Inflammatory macrophage treated with lipopolysaccharide for 1 hour (primary cell): ENCODE measurements at places on chromosomes 2 and 18.

DNA sequence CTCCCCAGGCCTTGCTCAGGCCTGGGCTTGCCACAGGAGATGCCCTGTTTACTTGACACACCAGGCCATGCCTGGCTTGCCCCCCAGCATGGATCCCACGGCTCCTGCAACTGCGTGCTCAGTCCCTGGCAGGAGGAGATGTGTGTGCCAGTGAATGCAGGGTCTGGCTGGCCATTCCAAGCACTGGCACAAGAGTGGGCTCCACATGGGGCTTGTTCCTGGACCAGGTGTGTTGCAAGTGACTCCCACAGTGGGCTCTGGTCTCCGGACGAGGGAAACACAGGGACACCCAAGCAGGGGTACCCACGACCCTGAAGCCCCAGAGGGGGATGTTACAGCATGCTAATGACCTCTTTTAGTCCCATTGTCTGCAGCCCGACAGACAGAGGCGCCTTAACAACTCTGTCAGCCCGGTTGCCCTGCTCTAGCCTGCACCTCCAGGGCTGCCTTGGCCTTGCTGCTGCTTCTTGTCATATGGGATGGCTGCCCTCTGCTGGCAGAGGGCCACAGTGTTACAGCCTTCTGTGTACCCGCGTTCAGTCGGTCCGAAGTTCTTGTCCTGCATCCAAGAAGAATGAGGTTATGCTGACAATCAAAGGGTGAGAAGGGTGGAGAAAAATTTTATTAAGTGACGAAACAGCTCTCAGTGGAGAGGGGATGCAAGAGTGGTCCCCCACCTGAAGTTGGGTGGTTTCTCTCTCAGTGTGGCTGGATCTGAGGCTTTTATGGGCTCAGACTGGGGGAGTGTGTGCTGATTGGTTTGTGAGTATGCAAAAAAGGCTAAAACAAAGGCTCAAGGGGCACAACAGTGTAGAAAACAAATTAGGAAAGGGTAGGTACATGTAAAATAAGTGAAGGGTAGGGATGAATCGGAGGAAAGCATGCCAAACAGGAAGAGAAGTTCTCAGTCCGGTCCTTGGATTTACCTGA is 180.4 kb downstream of the MBD5 start:
- no peak for DNase-seq

DNA sequence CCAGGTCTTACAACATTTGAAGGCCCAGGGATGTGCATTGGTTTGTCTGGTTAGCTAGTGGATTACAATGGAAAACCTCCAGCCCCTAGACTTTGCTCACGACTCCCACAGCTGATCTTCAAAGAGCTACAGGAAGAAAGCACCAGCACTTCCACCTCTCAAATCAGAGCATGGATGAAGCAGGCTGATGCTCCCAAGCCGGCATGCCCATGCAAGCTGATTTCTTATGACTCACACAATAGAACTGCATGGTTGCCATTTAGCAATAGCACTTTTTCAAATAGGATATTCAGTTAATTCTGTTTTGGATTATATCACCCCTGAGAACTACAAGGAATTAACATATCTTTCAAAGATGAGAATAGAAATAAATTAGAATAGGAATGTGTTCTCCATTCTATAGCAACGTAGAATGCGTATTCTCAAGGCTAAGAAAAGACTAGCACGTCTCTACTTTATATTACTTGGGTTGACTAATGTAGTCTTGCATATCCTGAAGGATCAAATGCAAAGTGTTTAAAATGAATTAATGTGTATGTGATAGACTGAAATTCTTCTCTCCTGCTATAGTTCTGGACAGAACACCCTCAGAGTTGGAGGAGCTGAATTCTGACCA is 292.4 kb downstream of the TRIB2 start:
- no peak for DNase-seq

GRCh38 chr2:37459095-37459981 is 114.9 kb downstream of the QPCT start:
- DNase-seq = no peak

DNA sequence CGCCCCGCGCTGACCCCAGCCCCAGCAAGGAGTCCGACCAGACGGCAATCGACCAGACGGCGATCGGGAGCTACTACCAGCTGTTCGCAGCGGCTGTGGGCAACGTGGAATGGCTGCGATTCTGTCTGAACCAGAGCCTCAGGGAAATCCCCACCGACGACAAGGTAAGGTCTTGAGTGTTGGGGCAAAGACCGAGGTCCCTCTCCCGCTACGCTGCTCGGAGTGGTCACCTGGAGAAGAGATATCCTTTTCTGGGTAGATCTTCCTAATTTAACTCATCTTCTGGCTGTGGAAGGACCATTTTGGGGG is 704 bp downstream of the ANKRD53 start:
- no peak for DNase-seq

DNA sequence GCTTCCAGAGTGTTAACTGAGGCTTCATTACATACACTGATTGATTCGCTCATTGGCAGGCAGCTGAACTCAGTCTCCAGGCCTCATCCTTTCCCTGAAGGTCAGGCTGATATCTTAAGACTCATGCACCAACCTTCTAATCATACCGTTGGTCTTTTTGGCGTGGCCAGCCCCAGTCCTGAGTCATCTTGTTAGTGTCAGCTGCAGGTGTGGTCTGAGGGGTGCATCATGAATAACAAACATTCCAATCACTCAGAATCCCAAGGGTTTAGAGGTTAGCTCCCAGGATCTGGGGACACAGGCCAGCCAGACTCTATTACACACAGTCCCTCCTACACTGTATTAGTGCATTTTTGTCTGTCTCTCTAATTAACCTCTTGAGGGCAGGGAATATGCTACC is 271.5 kb downstream of the HRH4 start:
- DNase-seq = no peak

GRCh38 chr2:69082430-69082997 is 69.5 kb downstream of the ANTXR1 start:
- DNase-seq = peak; percentile 73

- peak; percentile 7 for DNase-seq
Observed at GRCh38 chr18:9240270-9240669, 94.3 kb upstream of the TWSG1 start.

DNA sequence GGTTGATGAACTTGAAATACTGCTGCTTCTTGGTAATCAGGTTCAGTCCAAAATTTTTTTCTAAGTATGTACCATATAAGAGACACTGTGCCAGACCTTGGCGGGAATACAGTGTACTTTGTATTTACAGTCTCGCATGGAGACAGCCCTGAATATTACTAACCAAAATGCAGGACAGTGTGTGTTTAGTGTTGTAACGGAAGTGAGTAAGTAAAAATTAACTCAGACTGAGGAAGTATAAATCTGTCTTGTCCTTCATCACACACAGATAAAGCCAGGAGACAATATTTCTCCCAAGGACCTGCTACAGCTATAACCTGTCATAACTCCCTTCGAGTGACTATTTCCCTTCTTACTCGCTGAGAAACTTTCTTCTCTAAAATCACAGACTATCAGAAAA is 76.9 kb downstream of the ACTR3 start:
- peak; percentile 47 for DNase-seq

DNA sequence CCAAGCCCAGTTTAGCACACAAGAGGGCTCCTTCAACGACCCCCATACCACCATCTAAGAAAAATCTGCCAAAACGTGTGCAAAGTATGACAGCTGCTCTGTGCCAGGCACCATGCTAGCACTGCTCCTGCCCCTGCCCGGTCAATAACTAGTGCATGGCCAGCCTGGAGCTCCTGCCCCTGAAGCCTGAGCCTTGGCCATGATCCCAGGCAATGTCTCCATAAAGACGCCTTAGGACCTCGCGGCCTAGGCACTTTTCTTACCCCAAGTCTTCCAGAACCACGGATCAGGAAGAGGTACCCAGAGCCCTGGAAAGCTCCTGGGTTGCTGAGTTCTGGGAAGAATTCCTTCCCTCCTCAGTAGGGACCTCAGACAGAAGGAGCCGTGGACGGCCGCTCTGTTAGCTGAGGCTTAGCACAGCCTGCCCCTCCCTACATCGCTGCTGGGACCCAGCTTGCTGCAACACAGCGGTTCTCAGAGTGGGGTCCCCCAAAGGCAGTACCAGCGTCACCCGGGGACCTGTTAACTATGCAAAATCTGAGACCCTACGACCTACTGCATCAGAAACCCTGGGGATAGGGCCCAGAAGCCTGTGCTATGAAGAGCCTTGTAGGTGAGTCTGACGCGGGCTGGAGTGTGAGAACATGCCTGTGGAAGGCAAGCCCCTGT is 117.8 kb upstream of the TWIST2 start:
- DNase-seq = no peak

DNA sequence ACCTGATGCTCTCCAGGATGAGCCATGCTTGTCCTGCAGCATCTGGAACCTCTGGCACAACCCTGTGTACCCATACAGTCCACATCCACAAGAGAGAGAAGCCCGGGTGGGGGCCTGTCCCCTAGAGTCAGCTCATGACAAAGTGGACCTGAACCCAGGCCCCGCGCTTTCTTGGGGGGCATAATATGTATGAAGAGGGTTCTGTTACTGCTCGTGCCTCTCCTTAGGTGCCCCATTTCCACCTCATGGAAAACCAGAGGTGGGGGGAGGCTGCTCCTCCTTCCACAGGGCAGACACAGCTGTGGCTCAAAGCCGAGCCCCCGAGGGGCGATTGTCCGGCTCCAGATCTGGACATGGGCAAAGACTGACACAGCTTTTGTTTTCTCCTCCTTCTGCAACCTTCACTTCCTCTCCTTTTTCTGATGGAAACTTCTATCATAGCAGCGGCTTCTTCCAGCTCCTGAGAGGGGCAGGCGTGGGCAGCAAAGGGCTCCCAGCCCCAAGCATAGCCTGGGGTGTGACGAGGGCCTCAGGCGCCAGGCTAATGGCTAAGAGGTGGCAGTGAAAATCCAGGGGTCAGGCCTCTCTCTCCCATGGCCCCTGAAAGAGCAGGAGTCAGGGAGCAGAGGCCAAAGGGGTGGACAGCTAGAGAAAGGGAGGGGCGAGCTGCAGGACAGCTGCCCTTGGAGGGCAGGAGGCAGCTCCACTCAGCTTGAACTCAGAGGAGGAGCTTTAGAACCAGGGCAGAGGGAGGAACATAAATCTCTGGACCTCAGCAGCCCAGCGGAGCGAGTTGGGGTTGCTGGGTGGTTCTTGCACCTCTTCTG is 155.5 kb downstream of the ZFP36L2 start:
- no peak for DNase-seq

DNA sequence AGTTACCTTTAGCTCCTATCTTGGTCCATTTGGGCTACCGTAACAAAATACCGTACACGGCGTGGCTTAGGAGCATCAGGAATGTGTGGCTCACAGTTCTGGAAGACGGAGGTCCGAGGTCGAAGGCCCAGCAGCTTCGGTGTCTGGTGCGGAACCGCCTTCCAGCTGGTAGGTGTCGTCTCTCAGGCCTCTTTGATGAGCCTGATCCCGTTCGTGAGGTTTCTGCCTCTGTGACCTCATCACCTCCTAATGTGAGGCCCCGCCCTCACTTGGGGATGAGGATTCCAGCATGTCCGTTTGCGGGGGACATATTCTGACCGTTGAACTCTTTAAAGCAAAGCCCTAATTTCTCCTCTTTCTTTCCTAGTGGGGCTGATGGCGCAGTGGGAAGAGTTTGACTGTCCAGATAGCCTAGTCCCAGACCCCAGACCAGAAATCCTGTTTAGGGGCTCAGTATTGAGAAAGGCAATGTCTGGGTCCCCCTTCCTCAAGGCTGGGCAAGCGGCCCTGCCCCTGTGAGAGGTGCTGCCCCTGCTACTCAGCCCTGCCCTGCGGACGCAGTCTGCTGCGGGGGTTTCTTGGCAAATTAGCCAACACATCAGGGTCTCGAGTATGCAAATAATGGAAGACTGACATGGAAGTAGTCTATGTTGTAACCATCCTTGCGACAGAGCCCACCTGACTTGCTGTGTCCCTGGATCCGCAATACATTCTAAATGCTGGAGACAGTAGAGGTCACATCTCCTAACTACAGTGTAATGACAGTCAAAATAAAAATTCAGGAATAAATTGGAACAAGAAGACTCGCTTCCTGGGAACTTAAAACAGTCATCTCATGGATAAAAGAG is 128.0 kb downstream of the ASB1 start:
- DNase-seq = peak; percentile 63

GRCh38 chr2:173568054-173568453 is 213.4 kb downstream of the CDCA7 start:
- peak; percentile 60 for DNase-seq

- DNase-seq = no peak
Observed at GRCh38 chr18:76405681-76406356, 89.2 kb downstream of the ZNF516 start.

DNA sequence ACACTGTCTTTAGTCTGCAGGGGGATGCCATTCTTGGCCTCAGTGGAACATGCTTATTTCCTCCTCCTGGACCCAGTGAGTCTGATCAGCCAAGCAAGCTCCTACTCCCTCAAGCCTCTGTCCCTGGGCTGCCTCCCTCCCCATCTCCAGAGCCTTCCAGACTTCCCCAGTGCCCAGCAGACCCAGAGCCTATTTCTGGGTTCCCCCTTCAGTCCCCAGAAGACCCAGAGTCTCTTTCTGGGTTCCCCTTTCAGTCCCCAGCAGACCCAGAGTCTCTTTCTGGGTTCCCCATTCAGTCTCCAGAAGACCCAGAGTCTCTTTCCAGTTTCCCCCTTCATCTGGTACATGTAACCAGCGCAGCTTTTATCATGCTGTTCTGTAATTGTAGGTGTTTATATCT is 17.0 kb upstream of the PKDCC start:
- DNase-seq = peak; percentile 15

DNA sequence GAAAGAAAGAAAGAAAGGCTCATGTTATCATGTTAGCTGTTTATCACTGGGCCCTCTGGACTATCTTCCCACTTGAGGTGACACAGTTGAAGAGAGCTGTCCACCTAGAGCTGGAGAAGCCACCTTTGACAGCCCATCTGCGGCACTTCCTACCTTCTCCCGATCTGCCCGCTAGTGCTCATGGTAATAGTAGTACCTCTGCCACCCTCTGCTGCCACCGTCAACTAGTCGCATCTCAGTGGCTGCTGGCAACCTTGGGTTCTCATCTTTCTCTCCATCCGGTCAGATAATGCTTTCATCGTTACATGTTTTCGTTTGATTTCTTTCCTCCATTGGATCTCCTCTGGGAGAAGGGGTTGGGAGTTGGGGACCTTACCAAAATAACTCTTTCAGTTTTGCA is 63.2 kb upstream of the COPS8 start:
- DNase-seq = no peak

DNA sequence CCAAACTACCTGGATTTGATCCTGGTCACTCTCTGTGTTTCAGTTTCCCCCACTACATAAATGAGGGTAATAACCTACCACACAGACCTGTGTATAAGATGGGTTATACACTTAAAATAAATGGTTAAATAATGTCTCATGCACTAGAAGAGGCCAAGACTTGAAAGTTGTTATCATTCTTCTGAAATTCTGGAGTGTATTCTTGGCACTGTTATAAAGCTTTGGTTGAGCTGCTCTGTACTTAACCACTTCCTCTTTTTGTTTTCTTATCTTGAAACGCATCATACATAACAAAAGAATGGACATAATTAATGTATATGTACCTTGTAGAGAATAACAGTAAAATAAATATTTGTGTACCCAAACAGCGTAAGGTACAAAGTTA is 281.0 kb downstream of the AFF3 start:
- no peak for DNase-seq

DNA sequence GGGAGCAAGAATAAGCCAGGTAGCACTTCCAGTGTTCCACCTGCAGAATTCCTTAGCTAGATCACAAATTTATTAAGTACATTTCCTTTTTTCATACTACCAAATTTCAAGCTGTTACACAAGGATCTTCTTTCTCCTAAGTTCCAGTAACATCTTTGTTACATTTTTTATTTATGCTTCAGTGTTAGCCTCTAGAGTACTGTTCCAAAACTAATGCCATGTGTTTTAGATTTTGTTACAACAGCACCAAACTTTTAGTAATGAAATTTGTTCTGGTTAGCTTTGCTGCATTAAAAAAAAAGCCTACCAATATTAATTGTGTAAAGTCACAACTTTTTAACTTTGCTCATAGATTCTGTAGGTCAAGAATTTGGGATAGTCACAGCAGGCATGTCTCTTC is 161.1 kb downstream of the CAMKMT start:
- DNase-seq = no peak
